ENCODE measurements at places on chromosomes 2 and 18.

- DNase-seq: no peak
These were observed 3.1 kb upstream of the CYTIP start for GRCh38 chr2:157447031-157447430.

DNA sequence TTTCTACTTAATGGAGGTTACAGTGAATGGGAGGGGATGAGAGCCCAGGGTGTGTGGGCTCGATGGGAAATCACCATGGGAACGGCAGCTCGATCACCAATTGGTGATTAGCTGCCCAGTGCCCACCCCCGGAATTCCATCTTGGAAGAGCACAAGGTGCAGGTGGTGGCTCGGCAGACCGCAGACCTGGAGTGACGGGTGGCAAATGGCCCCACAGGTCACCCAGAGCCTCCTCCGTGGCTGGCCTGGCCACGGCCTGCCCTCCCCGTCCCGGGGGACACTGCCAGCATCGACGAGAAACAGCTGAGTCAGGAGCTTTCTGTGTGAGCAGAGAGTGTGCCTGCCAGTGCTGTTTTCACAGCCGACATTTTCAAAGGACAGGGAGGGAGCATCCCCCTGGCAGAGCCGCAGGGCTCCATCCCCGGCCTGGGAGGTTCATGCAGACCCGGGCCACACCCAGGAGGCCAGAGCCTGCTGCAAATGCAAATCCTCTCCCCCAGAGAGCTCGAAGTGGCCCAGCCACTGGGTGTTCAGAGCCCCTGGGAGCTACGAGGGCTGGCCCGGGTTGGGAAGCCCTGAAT lies 176.4 kb upstream of the MYT1L start:
- no peak for DNase-seq

DNA sequence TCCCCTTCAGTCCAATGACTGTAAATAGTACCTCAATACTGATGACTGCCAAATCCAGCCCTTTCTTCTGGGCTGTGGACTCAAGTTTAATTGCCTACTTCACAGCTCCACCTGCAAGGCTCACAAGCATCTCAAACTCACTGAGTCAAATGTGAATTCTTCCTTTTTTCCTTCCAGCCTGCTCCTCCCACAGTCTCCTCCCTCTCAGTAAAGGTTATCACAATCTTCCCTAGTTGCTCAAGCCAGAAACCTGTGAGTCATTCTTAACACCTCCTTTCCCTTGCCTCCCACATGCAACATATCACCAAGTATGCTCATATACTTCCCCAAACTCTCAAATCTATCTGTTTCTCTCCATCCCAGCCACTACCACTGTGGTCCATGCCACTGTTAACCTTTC lies 3.7 kb upstream of the MFSD6 start:
- no peak for DNase-seq

- no peak for DNase-seq
These were observed 133.6 kb upstream of the CAPN13 start for GRCh38 chr2:30940839-30941238.

DNA sequence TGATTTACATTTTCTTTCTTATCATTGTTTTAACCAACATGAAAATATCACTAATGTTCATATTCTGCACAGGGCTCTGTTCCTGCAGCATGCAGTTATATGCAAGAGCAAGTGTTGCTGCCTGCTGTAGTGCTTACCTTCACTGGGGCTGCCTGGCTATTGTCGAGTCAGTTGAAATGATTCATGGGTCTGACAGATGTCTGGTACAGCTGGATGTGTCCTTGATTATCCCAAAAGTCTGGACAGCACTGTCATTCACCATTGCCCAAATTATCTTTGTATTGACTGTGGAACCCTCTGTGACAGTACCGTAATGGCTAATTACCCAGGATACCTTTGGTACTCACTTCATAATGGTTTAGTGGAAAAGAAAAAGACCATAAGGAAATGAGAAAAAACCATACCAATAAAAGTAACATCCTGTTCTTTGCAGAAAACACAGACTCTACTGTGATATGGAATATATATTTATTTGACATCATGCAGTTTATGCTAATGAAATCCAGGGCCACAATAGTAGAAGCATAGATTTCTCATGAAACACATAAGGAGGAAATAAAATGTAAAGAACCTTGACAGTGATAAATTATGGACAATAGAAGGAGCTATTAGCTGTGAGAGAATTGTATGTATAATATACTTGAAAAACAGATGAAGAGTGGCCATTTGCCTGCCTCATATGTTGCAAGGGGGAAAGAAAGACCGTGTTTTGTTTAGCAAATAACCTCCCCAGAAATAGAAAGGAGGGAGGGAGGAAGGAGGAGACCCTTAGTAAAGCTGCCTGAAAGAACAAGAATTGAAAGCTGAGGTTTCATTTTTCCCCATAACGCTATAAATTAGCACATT lies 249.8 kb upstream of the ATP5MC3 start:
- no peak for DNase-seq

DNA sequence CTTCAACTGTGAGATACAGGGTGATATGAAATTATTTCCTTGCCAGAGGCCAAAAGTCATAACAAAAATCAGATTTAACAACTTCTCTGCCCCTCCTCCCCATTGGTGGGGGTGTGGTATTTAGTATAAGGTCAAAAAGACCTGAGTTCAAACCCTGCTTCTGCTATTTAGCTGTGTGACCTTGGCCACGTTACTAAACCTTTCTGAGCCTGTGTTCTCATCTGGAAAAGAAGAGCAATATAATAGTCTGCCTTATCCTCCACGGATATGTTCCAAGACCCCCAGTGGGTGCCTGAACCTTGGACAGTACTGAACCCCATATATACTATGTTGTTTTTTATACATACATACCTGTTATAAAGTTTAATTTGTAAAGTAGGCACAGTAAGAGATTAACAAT lies 3.7 kb downstream of the CDC42EP3 start:
- DNase-seq: no peak
